IPS DF 6.9 (cell line): ENCODE measurements at places on chromosomes 6 and 20.

- no peak for DNase-seq
Measured at GRCh38 chr6:82013561-82014530, 233.7 kb downstream of the IBTK start.

DNA sequence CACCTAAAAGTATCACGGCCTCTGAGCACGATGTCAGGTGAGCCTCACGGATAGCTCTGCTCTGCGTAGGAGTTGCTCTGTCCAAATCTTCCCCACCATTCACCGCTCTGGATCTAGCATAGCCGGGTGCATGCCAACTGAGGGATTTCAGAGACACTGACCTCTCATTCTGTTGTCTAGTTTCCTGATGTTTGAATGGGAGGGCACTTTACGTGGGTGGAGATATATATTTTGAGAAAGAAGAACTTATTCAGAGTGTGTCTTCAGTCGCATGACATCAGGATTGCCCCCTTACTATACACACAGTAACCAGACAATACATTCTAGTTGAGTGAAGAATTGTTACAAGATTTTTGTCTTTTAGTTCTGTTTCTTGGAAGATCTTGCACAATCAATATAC, 96.5 kb upstream of the CITED2 start:
- no peak for DNase-seq

DNA sequence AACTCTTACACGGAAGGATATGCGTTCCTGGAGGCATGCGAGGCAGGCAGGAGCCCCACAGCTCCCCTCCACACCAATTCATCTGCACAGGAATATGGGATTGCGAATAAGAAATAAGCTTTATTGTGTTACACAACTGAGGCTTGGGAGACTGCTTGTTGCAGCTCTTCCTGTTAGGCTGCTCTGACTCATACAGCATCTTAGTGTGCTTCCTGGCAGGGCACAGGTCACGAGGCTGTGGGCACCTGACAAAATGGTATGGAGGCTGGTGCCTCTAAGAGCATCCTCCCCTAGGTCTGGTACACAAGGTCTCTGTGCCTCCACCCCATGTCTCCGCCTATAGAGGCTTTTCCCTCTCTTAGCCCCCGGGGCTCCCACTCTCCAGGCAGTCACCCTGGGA, 6.8 kb downstream of the SLC22A3 start:
- no peak for DNase-seq

DNA sequence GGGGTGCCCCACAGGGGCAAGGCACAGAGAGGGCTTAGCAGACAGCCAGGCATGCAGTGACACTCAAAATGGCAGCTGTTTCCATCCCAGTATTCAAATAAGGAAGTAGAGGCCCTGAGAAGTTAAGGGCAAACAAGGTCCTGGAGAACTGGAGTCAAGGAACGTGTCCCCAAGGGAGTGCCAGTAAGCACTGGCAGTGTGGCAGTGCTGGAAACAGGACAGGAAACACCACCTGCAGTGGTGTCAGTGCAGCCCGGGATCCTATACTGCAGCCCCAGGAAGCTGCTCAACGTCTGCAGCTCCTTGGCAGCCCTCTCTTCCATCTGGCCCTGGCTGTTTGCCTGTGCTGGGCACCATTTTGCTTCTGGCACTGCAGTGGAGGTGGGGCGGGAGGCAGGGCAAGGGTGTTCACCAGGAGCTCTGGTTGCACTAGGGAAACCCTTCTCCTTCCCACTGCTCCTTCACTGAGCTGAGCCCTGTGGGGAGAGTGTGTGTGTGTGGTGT, 56.3 kb downstream of the EDN3 start:
- no peak for DNase-seq

DNA sequence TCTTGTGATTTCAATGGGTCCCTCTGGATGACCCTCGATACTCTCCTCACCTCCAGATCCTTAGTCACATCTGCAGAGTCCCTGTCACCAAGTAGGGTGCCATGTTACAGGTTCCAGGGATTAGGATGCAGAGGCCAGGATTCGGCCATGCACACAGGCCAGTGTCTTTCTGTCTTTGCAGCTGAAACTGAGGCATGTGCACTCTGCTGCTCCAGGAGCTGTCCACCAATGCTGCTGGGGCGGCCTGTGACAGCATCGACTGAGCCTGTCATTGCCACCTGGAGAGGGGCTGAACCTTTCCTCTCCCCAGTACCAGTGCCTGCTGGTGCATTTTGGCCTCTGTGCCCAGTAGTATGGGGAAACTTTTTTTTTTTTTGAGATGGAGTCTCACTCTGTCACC, 4.4 kb upstream of the RBM38 start:
- DNase-seq: no peak

GRCh38 chr20:39676857-39677391, 714.8 kb downstream of the DHX35 start:
- DNase-seq: no peak

- no peak for DNase-seq
Measured at GRCh38 chr6:37005061-37005810, at the start of gene FGD2. Gene FGD2 (plus strand): TSS chr6:37005655. CDS start chr6:37005818, 163 bp downstream.

- no peak for DNase-seq
Measured at GRCh38 chr6:134642279-134642678, 307.6 kb downstream of the ALDH8A1 start.

GRCh38 chr20:32285082-32285620, 7.7 kb downstream of the KIF3B start:
- no peak for DNase-seq

DNA sequence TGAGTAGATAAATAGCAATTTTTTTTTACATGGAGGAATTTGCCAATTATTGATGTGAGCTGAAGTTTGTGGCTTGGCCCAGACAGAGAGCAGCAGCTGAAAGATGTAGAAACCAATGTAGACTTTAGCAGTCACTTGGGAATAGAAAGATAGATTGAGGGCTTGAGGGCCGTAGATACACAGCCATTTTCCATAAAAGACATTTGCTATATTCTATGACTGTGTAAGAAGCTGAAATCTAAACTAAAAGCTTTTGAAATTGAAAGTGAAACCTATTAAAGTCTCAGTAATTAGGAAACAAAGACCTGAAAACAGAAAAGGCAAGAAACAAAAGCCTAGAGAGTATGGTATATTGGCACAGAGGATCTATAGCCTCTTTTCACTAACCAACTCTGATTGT, 332.7 kb downstream of the CENPW start:
- no peak for DNase-seq

- DNase-seq: no peak
Measured at GRCh38 chr6:28003059-28003458, 46.0 kb downstream of the OR2B6 start.

DNA sequence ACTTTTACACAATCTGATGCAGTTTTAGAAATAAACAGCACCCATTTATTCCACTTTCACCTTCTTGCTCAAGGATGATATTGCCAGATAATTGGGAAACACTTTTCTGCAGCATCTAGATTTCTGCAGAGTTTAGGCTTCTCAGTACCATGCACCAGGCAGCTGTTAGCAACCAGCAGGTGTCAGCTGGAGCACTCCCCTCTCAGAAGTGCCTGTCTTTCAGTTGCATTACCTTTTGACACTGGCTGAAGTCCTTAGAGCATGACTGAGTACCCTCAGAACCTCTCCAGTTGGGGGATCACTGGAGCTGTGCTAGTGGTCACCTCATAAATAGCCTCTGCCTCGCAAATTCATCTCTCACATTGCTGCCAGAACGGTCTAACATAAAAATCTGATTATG, 91.2 kb downstream of the DNAH8 start:
- DNase-seq: no peak

DNA sequence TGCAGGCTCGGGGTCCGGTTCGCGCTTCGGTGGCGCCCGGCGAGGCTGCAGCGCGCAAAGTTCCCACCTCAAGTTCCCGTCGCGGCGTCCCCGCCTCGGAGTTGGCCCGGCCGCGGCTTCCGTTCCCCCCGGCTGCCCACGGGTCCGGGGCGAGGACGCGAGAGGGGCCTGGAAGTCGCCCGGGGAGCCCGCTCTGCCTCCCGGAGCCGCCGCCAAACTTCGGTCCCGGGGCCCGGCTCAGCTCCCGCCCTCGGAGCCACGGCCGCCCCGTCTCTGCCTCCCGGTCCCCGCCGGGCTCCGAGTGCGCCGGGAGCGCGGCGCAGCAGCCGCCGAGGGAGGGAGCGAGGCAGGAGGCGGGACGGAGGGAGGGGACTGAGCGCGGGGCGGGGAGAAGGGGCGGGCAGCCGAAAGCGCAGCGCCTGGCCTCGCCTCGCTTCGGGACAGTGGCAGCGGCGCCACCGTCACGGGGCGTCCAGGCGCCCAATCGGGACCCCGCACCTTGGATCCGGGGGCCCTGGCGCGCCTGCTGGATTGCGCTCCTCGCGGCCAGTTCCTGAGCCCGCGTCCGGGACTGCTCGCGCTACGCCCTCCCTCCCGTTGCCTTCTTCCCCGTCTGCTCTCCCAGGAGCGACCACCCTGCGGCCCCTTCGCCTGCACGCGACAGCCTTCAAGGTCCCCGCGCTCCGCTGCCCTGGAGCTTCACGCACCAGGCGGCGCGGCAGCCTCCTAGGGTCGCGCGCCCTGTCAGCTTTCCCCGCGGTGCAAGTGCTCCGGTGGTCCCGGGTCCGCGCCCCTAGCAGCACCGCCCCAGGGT, at the start of gene KCNG1:
Gene KCNG1, minus strand, starts transcription at position 305 of the 814 bp plus-strand sequence. CDS start 12,769 bp downstream, outside the sequence.
- no peak for DNase-seq

DNA sequence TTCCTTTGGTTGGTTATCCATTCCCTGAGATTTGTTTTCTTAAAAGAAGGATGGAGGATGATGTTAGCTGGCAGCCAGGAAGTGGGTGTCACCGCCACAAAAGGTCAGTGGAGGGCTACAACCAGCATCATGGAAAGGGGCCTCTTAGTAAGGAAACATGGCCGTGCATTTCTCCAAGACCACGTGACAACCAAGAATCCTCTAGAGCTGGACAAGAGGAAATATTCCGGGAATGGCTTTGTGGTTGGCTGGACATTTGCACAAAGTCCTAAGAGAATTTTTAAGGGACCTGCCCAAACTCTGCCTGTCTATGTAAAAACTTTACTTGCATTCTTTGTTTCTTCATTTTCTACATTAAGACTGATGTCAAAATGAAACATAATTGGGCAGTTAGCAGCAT, 399.9 kb upstream of the MARCKS start:
- DNase-seq: no peak

GRCh38 chr6:100311707-100312251, 152.9 kb downstream of the SIM1 start:
- no peak for DNase-seq

GRCh38 chr6:30844118-30844535, 40.2 kb upstream of the DDR1 start:
- no peak for DNase-seq

GRCh38 chr20:57509665-57510237, 15.2 kb downstream of the CTCFL start:
- no peak for DNase-seq

DNA sequence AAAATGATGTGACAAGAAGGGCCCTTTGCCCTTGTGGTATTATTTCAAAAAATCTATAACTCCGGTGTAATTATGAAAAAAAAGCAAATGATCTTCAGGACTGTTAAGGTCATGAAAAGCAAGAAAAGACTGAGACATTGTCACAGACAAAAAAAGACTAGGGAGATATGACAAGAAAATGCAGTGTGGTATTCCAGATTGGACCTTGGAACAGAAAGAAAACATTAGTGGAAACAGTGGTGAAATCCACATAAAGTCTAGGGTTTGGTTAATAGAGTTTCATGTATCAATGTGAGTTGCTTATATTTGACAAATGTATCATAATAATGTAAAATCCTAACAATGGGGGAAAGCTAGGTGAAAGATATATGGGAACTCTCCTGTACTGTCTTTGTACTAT, 26.8 kb upstream of the SLC17A3 start:
- no peak for DNase-seq

DNA sequence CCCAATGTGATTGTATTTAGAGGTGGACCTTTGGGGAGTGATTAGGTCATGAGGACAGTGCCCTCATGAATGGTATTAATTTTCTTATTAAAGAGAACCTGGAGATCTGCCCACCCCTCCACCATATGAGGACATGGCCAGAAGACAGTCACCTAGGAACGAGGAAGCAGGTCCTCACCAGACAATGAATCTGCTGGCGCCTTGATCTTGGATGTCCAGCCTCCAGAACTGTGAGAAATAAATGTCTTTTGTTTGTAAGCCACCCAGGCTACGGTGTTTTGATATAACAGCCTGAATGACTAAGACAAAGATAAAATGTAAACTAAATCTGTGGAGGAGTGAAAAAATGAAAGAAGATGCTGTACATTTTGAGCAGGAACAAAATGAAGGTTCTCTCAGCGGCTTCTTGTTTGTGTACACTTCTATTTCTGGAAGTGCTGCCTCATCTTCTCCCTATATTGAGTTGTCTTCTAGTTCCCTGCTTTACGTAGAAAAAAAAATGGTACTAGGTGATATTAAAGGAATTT, 1.5 kb upstream of the IPCEF1 start:
- no peak for DNase-seq

- no peak for DNase-seq
Measured at GRCh38 chr6:29509239-29509638, 21.5 kb upstream of the MAS1L start.

DNA sequence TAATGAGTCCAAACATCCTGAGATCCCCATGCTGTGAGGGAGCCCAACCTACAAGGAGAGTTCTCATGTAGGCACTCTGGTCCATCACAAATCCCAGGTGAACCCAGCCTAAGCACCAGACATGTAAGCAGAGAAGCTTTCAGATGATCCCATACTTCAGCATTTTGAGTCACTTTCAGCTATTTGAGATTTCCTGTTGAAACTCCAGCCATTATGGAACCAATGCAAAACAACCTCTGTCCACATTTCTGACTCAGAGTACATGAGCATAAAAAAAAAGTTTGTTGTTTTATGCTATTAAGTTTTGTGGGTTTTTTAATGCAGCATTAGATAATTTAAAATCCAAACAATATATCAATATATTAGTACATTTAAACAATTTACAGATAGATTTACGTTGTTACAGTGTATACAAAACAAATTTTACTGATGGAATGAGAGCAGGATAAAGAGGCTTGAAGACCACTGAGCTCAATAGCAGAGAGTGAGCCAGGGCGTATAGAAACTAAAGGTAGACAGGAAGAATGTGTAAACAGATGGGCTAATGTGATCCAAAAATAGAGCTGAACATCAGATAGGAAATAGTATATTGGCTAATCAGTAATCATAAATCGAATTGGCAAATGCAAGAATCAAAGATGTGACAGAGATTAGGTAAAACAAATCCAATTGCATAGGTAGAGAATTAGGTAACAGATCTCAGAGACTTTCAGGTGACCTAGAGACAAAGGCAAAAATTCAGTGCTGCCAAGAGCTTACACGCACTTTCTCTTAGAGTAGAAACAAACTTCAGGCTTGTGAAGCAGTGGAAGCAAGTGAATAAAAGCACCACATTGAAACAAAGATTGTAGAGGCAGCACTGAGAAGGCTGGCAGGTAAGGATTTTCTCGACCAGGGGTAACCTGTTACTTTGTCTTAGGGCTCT, 36.2 kb upstream of the PLCB1 start:
- no peak for DNase-seq

DNA sequence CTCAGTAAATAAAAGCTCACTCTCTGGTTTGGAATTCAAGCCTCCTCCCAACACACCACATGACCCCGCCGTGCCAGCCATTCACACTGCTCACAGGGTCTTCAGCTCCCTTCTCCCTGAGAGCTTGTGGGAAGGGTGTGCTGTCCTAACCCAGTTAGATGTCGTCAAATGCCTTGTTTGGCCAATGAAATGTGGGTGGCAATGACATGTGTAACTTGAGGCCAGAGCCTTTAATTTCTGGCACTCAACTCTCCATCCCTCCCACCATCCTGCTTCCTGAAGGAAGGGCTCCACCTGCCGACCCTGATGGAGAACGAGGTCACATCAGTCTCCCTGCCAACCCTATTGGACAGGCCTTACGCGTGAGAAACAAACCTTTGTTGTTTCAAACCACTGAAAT, 224.5 kb upstream of the AGPAT4 start:
- peak; percentile 73 for DNase-seq
